Fibroblast of villous mesenchyme (primary cell): ENCODE measurements at places on chromosomes 3 and 15. TPM values are rescaled to one million over a fixed set of nuclear protein-coding genes. Genes with fewer than 3 reads are reported as not detected.

SRGAP3 gene
- total RNA-seq: 2.9 and 3.5 TPM in 2 replicates

SLC7A14 gene
- 1.6 and 2.2 TPM in 2 replicates for total RNA-seq

LRCH3 gene
- total RNA-seq: 96.3 and 149 TPM in 2 replicates

TRH gene
- total RNA-seq: not detected in 2 replicates

EFCAB12 gene
- total RNA-seq: not detected in 2 replicates

ALDH1A2 gene
- 2.9 and 8.2 TPM in 2 replicates for total RNA-seq

HCLS1 gene
- total RNA-seq: 0.86 and 4.8 TPM in 2 replicates

ATP13A5 gene
- total RNA-seq: not detected in 2 replicates

LEKR1 gene
- total RNA-seq: 0.86 and 0.97 TPM in 2 replicates

GOLGA6L7 gene
- total RNA-seq: not detected in 2 replicates

CCR8 gene
- total RNA-seq: not detected in 2 replicates
